Stimulated activated CD4-positive, alpha-beta T cell treated with anti-CD3 and anti-CD28 coated beads, TNF-alpha, amount 100 ng/mL, for 24 hours (primary cell): ENCODE measurements at places on chromosomes 11 and 22.

GRCh38 chr11:11056749-11057471 is 199.1 kb upstream of the ZBED5 start:
- DNase-seq = no peak

- no peak for DNase-seq
Observed at GRCh38 chr11:16610738-16611388, 127.6 kb upstream of the C11orf58 start.

GRCh38 chr11:16786131-16786530 is 47.7 kb downstream of the C11orf58 start:
- no peak for DNase-seq

DNA sequence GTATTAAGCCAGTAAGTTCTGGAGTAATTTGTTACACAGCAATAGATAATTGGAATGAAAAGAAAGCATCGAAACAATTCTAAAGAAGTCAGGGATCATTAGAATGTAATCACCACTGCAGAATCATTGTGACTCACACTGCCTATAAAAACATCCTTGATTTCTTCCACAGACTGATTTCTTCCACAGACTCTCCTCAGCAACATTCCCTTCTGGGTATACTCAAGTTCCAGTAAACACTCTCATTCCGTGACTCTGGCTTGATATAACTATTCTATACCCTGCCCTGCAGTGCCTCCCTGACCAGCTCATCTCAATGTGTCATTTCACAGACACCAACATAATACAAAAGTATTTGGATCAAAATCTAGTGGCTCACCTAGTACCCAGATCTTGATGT is 120.5 kb downstream of the BBOX1 start:
- no peak for DNase-seq

DNA sequence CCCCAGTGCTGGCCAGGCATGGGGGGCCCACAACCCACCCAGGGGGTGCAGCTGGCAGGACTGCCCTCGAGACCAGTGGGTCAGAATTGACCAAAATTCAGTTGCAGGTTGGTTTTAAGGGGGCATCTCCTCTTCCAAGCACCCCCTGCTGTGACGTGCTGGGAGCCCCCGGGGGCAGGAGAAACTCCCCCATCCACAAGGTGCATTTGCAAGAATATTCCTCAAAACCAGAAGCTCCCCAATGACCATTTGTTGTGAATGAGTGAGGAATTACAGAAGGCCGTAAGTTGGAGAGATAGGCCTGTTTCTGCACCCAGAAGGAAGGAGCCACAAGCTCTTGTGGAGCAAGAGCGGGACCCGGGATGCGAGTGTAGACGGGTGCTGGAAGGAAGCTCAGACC is 414.5 kb downstream of the BRD1 start:
- DNase-seq = no peak

GRCh38 chr11:77590194-77590782 is 535 bp downstream of the AQP11 start:
- DNase-seq = peak; percentile 4

DNA sequence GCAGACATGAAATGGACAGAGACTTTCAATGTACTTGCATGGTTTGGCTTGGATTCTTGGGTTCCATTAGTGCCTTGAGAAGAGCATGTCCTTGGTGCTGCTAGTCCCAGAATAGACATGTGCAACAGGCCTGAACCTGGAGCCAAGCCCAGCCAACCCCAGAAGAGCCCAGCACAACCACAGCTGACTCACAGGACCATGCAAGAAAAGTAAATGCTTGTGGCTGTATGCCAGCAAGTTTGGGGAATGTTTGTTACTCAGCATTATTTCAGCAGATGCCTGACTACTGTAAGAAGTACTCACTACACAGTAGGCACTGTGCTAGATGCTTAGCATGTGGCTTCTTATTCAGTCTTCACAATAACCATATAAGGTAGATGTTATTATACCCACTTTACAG is 39.2 kb upstream of the HMGXB4 start:
- no peak for DNase-seq

DNA sequence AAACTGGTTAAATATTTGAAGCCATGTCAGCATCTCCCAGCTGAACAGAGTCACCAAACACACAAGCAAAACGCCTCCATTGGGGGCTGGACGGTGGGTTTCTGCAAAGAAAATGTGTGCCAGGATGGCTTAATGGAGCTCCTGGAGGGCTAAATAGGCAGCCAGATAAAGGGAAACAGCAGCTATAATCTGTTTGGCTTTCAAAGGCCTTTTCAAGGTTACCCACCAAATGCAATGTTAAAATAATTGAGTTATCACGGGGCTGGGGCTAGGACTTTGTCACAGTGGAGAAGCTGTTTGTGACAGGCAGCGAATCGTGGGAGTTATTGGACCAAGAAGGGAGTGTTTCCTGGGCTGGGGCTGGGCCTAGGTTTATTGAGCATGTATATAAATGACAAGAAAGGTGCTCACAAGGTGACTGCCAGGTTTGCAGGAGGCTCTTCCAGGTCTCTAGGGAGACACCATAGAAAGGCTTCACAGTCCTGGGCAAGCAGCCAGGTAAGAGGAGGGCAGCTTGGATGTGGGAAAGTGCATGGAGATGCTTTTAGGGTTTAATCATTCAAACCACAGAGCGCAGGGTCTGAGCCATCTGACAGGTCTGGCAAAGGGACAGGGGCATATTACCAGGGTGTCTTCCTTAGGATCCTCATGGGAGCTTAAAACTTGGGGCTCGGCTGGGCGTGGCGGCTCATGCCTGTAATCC is 28.3 kb downstream of the GRIK4 start:
- DNase-seq = no peak

GRCh38 chr22:28607795-28608194 is 71.8 kb downstream of the TTC28 start:
- no peak for DNase-seq

DNA sequence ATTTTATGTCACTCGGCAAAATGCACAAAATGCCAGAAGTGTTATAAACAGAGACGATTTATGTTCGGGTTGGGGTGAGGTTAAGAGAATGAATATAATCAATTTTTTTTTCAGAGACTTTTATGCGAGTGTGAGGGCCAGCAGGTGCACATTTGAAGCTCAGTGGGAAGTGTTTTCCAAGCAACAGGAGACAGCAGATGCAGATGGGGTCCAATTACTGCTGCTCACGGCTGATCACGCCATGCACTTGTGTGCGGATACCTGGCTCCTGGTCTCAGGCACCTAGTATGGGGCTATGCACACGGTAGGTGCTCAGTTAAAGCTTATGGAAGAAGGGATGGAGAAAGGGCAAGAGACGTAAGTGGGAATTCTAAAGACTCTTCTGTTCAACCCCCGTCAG is 249.1 kb downstream of the MIAT start:
- no peak for DNase-seq

DNA sequence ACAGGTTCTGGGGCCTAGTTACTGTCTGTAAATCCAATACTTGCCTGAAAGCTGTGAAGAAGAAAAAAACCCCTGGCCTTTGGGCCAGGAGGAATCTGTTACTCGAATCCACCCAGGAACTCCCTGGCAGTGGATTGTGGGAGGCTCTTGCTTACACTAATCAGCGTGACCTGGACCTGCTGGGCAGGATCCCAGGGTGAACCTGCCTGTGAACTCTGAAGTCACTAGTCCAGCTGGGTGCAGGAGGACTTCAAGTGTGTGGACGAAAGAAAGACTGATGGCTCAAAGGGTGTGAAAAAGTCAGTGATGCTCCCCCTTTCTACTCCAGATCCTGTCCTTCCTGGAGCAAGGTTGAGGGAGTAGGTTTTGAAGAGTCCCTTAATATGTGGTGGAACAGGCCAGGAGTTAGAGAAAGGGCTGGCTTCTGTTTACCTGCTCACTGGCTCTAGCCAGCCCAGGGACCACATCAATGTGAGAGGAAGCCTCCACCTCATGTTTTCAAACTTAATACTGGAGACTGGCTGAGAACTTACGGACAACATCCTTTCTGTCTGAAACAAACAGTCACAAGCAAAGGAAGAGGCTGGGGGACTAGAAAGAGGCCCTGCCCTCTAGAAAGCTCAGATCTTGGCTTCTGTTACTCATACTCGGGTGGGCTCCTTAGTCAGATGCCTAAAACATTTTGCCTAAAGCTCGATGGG is 13.5 kb downstream of the PIK3IP1 start:
- no peak for DNase-seq

DNA sequence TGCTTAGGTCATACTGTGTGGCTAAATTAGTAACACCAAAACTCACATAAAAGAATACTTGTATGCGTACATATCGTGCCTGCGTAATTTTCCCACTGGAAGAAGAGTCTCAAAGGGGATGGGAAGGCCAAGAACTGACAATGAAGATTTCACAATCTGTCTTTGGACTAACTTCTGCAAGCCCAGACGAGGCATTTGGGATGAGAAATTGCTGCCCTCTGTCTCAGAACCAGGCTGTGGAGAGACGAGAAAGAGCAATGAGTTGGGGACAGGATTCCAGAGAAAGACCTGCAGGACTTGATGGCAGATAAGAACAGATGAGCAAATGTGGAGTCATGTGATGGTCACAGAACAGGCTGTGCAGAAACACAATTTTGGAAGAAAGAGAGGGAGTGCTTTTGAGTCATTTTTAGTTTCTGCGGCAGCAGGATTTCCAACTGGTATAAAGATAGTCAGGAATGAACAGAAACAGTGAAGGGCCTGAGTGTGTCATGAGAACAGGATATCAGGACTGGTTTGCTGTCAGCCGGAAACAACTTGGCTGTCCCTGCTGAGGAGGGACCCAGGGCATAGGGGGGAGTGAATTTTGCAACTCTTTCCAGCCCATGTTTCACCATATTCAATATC is 82.7 kb upstream of the CTSC start:
- no peak for DNase-seq

GRCh38 chr11:45168366-45169130 is 22.1 kb downstream of the PRDM11 start:
- no peak for DNase-seq

DNA sequence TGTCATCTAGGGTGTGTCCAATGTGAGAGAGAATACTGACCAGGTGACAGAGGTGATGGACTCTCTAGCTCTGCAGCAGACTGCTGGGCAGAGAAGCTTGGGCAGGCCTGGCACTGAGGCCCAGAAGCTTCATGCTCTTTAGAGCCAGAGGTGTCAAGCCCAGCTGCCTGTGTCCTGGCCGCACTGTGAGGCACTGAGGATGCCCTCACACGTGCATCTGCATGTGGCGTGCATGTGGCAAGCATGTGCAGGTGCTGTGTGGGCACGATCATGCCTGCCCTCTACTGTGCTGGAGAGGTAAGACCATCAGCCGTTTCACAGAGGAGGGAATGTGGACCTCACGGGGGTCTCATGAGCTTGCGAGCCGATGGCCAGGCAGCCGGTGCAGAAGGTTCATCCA is 15.8 kb upstream of the TXNRD2 start:
- no peak for DNase-seq

GRCh38 chr11:26753723-26754504 is 32.1 kb upstream of the SLC5A12 start:
- DNase-seq = peak; percentile 1

DNA sequence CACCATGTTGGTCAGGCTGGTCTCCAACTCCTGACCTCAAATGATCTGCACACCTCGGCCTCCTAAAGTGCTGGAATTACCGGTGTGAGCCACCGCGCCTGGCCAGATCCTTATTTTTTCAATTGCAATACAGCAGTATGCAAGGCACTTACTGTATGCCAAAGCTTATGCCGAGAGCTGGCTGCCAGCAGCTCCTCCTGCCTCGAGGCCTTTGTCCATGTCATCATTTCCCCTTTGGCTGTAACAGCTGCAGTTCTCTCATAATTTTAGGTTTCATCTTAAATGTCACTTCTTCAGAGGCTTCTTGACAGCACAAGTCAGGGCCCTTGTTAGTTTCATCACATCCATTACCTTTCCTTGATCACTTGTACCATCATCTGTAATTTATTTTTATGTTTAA is 1.5 kb upstream of the SREBF2 start:
- DNase-seq = no peak

DNA sequence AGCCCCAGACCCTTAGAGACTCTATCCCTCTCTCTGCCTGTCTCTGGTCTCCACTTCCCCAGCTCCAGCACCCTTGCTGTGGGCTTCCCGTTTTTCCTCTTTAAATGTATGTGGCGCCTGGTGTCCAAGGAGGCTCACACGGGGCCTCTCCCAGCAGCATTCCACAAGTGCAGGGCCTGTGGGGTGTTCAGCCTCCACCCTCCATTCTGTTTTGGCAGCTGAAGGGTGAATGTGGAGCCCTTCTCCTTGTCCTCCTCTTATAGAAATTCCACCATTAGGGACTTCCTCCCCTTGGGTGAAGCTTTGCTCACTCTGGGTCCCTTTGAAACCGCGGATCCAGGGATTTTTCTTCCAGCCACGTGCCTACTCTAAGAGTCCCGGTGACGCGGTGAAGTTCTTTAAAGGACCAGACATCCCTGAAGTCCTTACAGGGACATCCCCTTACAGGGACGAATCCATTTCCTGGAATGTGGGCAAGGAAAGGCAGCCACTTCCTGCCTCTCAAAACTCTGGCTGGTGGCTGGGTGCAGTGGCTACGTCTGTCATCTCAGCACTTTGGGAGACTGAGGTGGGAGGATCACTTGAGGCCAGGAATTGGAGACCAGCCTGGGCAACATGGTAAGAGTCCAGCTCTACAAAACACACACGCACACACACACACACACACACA is 1.6 kb upstream of the TSPAN18 start:
- no peak for DNase-seq

GRCh38 chr11:26377619-26378018 is 45.7 kb downstream of the ANO3 start:
- DNase-seq = no peak

DNA sequence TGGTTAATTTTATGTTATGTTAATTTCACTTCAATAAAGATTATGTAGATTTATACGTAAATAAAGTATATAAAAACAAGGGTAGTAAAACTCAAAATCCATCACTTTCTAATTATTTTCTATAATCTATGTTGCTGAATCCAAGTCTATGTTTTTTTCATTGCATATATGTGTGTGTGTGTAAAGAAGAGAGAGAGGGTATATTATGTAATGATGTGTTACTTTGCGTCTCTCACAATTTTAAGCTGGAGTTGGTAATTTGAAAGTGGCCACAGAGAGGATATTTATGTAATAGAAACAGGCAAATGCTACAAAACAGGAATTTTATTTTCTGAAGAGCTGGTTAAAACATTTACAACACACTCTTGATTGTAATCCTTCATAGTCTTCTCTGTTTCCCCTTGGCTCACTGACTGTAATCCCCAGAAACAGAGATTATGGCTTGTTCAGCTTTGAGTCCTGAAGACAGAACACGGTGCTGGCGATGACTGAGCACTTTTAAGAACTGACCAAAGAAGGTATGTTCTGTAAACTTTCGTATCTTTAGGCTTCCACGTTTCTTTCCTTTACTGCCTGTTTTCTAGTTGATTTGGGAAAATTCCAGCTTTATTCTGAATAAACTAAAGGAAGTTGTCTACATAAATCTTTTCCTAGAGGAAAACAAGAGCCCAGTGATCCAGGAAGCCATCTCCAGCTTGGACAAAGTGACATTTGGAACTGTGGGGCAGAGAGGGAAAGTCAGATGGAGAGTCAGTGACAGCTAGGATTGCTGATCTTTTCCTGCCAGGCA is 43.6 kb downstream of the OR2AG2 start:
- DNase-seq = no peak
